ENCODE measurements at places on chromosomes 6 and 20.

DNA sequence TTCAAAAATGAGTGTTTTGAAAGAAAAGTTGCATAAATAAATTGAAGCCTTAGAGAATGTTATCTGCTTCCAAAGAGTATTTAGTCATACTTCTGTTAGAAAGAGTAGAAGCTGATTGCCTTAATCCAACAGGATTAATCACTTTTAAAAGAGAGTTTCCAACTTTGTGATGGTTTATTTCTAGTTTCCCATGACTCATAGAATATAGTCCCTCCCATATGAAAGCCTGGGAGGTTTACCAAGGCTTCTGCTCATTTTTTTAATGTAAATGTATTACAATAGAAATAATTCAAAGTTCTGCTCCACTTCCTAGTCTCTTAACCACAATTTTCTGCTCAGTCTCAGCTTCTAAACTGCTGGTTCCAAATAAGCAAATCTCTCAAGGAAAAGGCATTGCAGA is 118.0 kb upstream of the IRAK1BP1 start:
- DNase-seq: no peak

DNA sequence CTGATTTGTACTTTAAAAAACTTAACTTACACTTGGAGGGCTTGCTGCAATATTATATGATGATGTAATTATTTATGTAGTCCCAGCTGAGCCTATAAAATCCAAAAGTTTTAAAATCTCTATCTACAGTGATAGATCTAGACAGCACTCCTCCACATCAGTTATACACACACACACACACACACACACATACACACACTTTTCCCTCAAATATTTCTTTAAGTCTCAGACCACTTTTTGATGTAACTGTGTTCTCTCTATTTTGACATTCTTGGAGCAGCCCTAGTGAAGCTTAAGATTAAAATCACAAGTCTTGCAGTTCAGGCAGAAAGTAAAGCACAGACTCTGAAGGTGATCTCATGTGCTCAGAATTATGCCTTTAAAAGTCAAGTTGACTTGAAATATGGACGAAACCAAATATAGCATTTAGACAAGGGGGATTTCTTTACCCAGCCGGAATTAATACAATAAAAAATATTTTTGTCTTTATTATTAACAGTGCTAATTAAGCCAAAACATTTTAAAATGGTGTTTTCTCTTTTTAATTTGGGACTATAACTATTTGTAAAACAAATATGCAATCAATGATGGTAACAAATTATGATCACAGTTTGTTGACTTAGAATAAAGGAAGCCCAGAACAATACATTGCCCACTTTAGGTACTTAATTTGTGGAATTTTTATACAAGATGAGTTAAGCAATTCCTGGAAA is 63.5 kb upstream of the TMEM30A start:
- DNase-seq: no peak

DNA sequence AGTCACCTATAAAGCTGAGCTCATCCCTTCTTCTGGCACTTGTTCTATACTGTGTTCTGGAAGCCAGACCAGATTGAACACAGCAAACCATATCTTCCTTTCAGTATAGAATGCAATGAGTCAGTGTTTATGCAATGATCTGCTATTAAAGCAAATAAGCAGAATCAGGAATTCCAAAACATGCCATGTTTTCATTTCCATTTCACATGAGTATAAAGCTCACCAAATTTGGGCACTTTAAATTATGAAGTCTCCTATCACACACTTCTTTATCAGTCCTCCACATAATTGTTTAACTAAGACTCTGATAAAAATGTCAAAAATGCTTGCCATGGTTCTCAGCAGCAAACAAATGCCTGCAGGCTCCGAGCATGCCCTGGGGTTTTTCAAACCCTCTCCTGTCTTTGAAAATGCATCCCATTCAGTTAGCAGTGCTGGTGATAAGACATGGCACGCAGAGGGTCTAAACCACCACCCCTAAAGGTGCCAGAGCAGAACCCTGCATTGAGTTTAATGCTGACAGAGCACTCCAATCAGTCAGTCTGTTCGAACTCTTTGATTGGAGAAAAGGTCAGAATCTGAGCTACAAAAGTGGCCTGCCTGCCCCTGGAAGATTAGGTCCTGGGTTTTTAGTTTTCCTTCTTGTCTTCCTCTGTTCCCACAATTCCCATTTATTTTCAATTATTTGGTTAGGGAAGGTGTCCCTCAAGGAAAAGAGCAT is 234.1 kb downstream of the GMPR start:
- DNase-seq: no peak

DNA sequence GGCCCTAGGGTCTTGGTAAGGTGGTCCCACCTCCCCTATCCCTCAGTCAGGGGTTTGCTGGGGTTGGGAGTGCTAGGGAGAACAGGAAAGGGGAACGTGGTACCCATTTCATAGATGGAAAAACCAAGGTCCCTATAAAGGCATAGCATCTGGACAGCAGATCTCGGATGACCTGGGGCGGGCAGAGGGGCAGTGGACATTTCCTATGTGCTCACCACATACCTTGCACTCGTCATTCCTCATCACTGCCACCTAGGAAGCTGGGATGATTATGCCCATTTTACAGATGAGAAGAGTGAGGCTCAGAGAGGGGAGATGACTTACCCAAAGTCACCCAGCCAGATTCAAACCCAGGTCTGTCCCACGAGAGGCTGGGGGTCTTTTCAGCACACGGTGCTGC is 12.1 kb downstream of the MYLK2 start:
- no peak for DNase-seq

GRCh38 chr6:10409233-10409721 is 5.6 kb downstream of the TFAP2A start:
- no peak for DNase-seq

DNA sequence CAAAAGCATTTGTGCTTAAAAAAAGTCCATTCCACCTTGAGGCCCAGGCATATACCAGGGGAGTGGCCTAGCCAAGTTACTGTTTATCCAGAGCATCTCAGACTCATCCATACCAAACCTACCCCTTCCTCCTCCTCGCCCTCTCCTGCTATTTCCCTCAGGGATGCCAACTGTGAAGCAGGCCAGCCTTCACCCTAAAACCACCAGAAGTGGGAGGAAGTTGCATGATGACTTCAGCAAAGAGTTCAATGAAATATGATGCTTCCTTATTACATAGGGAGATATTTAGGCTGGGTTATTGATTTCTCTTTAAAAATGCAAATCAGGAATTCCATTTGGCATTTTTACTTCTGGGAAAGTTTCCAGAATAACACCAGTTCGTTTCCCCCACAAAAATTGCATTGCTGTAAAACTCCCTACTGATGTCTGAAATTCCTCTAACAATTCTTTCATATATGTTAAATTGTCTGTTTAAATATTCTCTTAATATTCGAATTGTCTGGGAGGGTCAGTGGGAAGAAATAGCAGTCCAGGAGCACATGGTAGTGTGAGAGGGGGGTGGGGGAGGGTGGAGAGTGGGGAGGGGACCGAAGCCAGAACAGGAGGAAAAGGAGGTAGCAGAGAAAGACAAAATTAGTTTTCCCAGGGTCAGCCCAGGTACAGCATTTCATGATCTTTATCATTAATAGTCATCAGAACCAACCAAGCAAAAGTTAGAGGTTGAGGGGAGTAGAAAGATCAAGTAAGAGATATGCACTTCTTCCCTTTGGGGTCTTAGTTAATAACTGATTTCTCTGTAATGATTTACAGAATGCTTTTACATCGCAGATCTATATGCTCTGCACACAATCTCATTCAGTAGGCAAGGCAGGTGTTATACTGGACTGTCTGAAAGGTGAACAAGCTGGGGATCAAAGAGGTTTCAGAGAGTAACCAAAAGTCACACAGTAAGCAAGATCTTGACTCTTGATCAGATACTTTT is 1.7 kb upstream of the TCP11 start:
- DNase-seq: no peak
